Fibroblast of lung (primary cell): ENCODE measurements at places on chromosomes 11 and 22. TPM values are rescaled to one million over a fixed set of nuclear protein-coding genes. Genes with fewer than 3 reads are reported as not detected.

GRCh38 chr22:42797011-42797410 is 60.1 kb downstream of the ARFGAP3 start:
- no peak for DNase-seq

DNA sequence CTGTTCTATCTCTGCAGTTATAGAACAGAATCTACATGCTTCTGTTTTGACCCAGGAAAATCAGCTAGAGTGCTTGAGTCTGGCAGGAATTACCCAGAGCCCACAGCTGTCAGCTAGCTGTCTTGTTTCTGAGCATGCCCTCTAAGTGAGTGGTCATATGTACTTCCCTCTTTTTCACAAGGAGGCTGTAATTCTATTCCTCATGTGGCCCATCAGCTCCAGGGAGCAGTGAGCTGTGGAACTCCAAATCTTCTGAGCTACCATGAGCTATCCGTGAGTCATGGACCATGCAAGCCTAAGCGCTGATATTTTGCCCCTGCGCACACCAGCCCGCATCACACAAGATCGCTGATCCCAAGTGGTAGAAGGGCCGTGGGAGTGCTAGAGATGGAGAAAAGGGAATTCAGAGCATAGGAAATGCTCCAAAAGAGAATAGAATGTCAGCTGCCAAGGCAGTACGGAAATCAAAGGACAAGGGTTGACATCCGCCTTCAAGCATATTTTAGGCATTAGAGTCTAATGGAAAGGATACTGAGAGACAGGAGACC is 5.4 kb downstream of the FJX1 start:
- DNase-seq: peak; percentile 93

DNA sequence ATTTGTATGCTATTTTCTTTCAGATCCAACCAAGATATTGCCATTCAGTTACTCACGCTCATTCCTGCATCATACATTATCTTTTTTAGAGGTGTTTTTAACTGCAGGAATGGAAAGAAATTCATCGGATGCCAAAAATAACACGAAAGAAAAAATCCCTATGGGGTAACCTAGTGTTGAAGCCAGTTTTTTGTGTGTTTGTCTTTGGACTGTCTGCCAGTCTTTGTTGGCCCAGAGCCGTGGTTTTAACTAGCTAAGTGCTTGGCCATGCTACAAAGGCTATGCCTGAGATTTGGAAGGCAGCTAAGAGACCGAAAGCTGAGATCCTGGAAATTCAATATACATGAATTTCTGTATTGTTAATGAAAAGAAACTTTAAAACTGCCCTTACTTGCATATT is 309.8 kb upstream of the CNTN5 start:
- no peak for DNase-seq

OR51B2 gene
- polyA plus RNA-seq: not detected in 2 replicates

C11orf65 gene
- 0.54 and 0.75 TPM in 2 replicates for polyA plus RNA-seq

OR51B6 gene
- polyA plus RNA-seq: not detected in 2 replicates

GRCh38 chr11:35810045-35810645 is 133.7 kb upstream of the LDLRAD3 start:
- DNase-seq: no peak

GRCh38 chr11:32224580-32224979 is 133.7 kb downstream of the RCN1 start:
- DNase-seq: no peak

DNA sequence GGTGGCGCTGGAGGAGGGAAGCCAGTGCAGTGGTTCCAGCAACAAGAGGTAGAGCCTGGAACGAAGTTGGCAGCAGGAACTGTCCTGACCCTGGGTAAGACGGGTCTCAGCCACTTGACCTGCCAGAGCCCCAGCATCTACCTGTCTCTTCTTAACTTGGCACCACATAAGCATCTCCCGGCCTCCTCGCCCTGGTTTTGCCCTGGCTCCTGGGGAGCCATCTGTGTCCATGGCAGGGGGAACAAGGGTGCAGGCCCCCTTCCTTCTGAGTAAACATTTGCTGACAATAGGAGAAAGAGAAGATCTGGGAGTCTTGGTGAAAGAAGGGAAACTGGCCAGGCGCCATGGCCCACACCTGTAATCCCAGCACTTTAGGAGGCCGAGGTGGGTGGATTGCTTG is 12.8 kb downstream of the P2RY2 start:
- DNase-seq: no peak

GRCh38 chr11:125398475-125398874 is 97.6 kb downstream of the FEZ1 start:
- DNase-seq: no peak

GRCh38 chr22:35443790-35444684 is 44.1 kb downstream of the MCM5 start:
- no peak for DNase-seq

STK33 gene
- 2.0 and 3.3 TPM in 2 replicates for polyA plus RNA-seq

- peak; percentile 81 for DNase-seq
Measured at GRCh38 chr11:43937434-43938411, 4.7 kb upstream of the C11orf96 start.

FAM181B gene
- not detected in 2 replicates for polyA plus RNA-seq

CLTCL1 gene
- 4.2 and 6.5 TPM in 2 replicates for polyA plus RNA-seq

B3GAT1 gene
- not detected in 2 replicates for polyA plus RNA-seq

SCO2 gene
- 0.42 and 0.66 TPM in 2 replicates for polyA plus RNA-seq

GRCh38 chr11:62269654-62270278 is at the start of gene SCGB2A2:
Gene SCGB2A2 (plus strand): TSS chr11:62270158. CDS start chr11:62270217, 59 bp downstream.
- no peak for DNase-seq

- DNase-seq: no peak
Measured at GRCh38 chr11:32162351-32162750, 71.5 kb downstream of the RCN1 start.

ANO9 gene
- polyA plus RNA-seq: not detected in 2 replicates

GRCh38 chr22:25496396-25497064 is 67.9 kb upstream of the GRK3 start:
- DNase-seq: peak; percentile 22

KRTAP5-7 gene
- not detected in 2 replicates for polyA plus RNA-seq

DNA sequence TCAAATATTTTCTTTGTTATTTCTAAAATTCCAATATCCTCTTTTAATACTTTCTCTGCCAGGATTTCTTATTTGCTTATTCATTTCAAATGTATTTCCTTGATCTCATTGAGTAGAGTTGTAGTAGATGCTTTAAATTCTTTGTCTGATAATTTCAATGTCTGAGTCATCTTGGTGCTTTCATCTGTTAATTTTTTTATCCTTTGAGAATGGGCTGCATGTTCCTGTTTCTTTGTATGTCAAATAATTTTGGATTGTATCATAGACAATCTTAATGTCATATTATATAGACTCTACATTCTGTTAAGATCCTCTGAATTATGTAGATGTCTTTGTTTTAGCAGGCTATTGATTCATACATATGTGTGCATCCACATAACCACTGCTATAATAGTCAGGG is 57.5 kb downstream of the MYEOV start:
- peak; percentile 87 for DNase-seq

GRM5 gene
- polyA plus RNA-seq: 0.01 TPM in 2 replicates

C22orf42 gene
- not detected in 2 replicates for polyA plus RNA-seq

DNA sequence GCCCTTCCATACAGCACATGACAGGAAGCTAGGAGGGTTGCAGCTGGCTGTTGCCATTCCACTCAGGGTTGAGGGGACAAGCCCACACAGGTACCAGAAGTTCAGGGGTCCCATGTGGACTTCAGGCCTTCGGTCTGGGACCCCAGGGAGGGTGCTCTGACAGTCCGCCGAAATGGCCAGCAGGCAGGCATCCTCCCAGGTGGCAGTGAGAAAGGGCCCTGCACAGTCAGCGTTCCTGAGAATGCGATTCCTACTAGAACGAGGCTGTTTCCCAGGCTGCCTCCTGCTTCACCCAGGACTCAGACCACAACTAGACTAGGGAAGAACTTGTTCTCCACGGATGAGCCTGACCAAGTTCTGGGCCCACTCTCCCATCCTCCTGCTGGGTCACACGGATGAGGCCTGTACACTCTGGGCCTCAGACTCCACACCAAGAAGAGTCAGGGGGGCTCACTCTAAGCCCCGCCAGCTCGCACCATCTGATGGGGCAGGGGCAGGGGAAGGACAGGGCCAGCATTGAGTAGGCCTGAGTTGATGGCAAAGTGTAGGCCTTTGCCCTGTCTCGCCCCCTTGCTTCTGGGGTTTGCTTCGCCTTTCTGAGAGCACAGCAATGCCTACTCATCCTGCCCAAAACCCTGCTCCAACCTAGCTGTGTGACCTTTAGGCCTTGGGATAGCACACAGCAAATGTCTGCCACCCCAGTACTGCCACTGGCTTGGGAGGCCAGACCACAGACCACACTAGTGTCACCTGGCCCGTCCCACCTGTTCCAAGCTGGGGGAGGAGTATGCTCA is 14.0 kb downstream of the KCNQ1OT1 start:
- DNase-seq: no peak

MYO7A gene
- polyA plus RNA-seq: 0.01 and 0.05 TPM in 2 replicates

- no peak for DNase-seq
Measured at GRCh38 chr22:33746501-33746928, 173.8 kb downstream of the LARGE1 start.

MGAT3 gene
- 0.09 TPM in 1 of 2 replicates, not detected in the other for polyA plus RNA-seq

DNA sequence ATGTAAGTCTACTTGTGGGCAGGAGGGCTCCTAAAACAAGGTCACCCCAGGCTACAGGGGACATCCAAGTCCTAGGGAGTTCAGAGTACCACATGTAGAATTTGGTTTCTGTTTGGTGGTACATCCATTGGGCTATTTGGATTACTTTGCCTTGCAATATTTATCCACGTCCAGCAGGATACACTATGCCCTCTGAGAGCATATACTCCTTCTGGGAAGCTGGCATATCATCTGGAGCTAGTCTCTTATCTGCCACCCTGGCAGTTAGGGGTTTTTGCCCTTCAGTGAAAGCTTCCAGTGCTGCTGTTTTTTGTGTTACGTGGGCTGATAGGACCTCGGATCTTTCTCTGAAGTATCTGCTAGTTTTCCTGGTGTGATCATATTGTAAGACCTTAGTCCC is 7.3 kb downstream of the LMO2 start:
- DNase-seq: no peak

SBF1 gene
- 13.5 and 18.7 TPM in 2 replicates for polyA plus RNA-seq

GRCh38 chr22:37566903-37567798 is 6.9 kb downstream of the CDC42EP1 start:
- DNase-seq: peak; percentile 63

DNA sequence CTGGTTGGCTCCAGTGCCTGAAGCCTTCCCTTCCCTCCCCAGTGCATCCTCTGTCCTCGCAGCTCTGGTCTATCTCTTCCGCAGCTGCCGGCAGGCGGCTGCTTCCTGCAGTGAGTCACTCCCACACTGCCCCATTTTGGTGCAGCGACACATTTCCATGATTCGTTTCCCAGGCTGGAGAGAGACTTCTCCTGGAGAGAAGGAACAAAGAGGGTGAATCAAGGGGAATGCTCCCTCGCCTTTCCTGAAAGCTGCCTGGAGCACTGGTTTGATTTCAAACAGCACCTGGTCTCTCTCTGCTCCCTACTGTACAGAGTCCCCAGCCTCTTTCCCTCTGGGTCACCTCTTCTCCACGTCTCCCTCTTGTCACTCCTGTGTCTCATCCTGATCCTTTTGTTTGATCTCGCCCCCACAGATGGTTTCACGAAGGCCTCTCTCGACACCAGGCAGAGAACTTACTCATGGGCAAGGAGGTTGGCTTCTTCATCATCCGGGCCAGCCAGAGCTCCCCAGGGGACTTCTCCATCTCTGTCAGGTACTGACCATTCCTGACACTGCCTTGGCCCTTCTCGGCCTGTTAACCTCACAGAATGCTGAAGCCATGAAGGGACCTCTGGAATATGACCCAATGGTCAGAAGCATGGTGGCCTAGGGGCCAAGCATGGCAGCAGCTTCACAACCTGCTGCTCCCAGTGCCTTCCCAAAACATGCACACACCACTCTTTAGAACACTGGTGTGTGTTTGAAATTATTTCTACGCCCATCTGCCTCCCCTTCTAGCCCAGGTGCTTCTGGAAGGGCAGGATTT is at the start of gene TMA7B:
TSS of gene TMA7B (plus strand) at position 758 of the 808 bp plus-strand sequence. CDS start 3,978 bp downstream, outside the sequence.
- peak; percentile 74 for DNase-seq

DNA sequence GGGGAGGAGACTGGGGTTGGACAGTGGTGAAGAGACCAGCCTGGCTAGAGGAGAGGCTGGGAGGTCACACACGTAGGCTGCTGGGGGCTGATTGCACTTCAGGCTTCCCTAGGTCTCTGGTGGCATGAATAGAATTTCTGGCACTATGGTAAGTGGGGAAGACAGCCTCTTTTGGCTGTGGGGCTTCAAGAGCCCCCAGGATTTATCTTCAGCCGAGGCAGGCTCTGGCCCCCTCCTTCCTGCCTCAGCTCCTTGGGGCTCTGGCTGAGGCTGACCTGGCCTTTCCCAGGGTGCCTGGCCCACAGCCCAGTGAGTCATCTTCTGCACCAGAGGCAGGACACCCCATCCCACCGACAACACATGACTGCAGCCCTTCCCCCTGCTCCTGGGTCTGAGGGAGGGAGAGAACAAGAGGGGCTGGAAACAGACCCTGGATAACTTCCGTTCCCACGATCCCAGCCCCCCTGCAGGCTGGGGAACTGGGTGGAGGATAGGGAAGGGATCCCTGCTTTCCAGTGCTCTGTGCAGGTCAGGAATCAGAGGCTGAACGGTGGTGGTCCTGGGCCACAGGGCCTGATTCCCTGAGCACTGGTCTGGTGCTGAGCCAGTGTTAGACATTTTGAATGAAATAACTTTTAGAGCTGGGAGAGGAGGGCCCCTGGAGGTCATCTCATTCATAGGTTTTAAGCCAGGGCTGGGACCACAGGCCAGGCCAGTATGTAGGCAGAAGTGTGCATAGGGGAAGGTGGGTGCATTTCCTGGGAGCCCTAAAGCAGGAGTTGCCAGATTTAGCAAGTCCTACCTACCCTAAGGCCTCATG is 26.5 kb downstream of the ARHGEF17 start:
- peak; percentile 89 for DNase-seq

DNA sequence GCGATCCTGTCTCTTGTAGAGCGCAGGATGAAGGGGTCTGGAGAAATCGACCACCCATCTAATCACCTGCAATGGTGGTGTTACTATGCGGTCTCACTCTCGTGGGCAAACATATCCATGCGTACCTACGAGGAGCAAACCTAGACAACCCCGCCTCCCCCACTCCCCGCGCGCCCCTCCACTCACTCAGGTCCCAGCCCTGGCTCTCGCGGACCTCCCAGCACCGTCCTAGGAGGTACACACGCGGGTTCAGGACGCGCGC is 887 bp downstream of the TRPC6 start:
- no peak for DNase-seq

DNA sequence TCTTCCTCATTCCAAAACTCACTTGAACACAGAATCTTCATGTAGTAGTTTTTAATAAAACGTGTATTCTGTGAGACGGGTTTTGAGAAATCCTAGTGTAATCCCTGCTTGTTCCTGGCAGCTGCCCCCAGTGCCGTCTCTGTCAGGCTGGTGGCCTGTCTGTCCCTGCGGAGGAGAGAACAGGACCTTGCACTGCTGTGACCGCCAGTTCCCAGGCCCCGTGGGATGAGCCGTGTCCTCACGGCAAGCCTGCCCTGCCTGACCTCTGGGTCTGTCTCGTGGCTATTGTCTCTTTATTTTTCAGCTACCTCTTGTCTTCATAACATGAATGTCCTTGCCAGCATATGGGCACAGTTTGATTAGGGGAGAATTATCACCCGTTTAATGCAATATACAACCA is 535.5 kb upstream of the B3GAT1 start:
- no peak for DNase-seq

PIWIL4 gene
- 0.76 and 1.2 TPM in 2 replicates for polyA plus RNA-seq
